GM12878 (cell line): ENCODE measurements at places on chromosomes 1 and 21.

GRCh38 chr1:64114012-64114525 lies 89.4 kb upstream of the UBE2U start:
- no peak for DNase-seq

- DNase-seq, result no peak
Measured at GRCh38 chr21:33008333-33009051, 17.2 kb upstream of the OLIG2 start.

DNA sequence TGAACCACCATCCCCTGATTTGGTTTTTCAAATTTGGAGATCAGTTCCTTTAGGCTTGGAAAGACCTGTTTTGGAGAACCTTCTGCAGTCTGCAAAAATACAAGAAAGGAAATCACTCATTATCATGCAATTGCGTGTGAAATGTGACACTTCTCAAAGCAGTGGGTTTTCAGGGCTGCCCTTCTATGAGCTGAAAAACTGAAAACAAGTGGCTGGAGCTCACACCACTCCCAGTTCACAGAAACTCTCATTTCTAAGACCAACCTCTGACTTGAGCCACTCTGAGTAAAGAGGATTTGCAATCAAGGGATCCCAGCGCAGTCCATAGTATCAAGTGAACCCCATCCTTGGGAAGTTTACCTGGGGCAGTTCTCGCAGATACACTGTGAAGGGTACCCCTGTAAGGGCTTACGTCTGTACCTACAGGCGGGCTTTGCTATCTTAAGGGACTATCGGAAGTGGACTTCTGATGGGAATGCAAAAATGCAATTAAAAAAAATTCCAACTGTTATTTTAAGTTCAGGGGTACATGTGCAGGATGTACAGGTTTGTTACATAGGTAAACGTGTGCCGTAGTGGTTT lies 12.8 kb downstream of the SH2D1B start:
- DNase-seq, result no peak

- no peak for DNase-seq
Measured at GRCh38 chr1:178944729-178945128, 73.9 kb upstream of the ANGPTL1 start.

DNA sequence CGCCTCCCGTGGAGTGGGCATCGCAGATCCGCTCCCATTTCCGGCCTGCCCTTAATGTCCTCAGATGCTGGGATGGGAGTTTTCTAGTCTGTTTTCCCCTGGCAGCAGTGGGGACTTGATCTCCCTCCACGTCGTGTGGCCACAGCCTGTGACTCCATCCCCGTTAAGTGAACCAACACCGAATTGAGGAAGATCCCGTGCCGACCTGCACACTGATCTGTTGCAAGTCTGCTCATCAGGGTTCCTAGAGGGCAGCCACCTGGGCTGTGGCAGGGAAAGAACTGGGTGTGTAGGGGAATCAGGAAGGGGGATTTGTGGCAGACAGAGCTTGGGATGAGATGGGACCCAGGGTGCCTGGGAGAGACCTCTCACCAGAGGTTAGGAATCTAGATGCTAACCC lies 23.3 kb upstream of the CDK18 start:
- no peak for DNase-seq

GRCh38 chr1:22290611-22291010 lies 147.7 kb upstream of the WNT4 start:
- DNase-seq, result no peak

DNA sequence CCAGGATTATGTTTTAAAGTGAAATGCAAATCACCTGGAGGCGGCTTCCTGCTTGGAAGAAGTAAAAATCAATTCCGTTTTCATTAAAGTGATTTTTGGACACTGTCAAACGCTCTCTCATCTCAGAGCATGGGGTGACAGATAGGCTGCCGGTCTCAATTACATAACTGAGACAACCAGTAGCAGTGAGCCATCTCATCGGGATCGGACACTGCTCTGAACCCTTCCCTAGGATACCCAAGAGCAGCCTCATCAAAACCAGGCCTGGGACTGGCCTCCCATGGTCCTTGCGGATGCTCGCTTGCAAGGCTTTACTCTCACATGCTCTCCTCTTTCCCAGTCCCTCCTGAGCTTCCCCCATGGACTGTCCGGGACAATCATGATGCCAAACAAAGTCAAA lies 12.1 kb downstream of the KCND3 start:
- DNase-seq, result no peak

DNA sequence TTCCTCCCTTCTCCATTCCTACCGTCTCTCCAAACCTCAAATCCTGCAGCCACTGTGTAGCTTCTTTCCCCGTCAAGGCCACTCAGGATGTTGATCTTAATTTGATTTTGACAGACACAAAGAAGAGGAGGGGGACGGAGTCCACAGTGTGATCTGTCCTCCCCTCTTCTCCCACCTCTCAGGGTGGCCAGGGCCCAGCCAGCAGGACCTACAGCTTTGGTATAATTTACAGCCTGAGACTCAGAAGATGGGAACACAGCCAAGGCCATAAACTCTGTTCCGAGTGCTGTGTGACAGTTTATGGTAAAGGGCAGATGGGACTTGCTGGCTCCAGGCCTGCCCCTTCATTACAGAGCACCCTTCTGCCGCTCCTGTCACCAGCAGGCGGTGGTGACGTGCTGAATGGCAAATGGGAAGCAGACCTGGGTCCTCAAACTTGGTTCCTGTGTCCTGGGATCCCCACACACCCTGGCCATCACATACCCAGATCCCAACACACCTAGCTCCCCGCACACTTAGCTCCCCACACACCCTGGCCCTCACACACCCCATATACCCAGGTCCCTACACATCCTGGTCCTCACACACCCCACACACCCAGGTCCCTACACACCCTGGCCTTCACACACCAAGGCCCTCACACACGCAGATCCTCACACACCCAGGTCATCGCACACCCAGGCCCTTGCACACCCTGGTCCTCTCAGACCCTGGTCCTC lies 71.6 kb downstream of the CD2 start:
- DNase-seq, result no peak

DNA sequence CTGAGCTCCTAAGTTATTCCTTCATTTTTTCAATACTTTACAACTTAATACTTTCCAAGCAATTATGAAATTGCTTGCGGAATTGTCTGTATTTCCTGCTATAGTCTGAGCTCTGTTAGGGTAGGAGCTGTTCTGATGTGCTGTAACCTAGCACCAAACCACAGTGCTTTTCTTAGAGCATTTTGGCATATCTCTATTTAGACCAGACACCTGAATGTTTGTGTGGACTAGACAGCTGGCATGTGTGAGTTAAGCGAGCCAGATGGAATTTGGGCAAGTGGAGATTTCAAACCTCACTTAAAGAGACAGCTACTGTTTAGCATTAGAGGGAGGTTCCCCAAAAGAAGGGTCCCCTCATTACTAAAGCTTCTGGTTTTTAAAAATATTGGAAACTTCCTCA lies 106.1 kb downstream of the RWDD3 start:
- DNase-seq, result no peak

- DNase-seq, result no peak
Measured at GRCh38 chr1:16181887-16182719, 26.2 kb upstream of the EPHA2 start.

DNA sequence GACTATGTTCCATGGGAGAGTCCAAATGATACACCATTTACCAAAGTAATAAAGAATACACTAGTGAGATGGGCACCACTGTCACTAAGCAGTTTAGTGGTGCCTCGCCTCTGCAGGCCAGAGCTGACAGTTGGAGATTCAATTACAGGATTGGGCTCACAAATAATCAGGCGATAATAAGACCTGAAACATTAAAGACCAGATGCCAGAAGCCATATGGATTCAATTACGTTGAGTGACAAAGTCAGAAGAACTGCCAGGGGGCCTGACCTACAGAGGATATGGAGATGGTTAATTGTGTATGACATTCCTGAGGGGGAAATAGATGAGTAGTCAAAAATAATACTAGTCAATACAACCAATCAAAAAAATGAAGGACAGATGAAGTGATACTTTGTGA lies 65.2 kb upstream of the ST6GALNAC5 start:
- no peak for DNase-seq

DNA sequence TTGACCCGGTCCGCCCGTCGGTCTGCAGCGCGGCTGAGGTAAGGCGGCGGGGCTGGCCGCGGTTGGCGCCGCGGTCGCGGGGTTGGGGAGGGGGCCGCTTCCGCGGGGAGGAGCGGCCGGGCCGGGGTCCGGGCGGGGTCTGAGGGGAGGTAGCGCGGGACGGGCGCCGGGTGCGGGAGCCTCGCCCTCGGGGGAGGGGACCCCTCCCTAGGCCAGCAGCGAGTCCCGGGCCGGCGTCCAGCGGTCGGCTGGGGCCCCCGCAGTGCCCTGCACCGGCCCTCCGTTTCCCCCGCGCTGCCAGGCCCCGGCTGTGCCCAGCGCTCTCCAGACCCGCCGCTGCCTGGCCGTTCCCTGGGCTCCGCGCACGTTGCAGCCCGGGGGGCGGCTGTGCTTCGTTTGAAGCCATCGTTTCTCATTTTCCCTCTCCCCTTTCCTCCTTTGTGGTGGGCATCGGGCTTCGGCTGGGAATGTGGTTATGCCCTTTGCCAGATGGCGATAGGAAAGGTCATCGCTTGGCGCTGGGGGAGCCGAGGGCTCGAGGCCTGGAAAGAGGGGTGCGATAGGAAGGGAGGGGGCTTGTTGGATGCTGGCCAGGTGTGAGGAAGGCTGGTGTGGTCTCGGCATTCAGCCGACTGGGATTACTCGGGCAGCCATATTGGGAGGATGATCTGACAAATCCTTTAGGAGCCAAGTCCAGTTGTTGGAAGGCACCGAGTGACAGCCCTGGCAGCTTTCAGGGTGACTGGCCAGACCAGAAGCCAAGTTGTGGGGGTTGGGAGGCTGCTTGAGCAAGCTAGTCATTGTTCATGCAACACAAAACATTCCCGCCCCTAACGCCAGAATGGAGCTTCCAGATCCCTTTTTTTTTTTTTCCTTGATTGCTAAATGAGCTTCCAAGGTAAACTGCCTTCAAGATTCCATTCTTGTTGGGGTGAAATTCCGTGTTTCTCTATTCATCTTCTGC lies 753 bp downstream of the KIF1B start:
- no peak for DNase-seq

GRCh38 chr1:197011614-197012013 lies 34.3 kb downstream of the CFHR5 start:
- no peak for DNase-seq

DNA sequence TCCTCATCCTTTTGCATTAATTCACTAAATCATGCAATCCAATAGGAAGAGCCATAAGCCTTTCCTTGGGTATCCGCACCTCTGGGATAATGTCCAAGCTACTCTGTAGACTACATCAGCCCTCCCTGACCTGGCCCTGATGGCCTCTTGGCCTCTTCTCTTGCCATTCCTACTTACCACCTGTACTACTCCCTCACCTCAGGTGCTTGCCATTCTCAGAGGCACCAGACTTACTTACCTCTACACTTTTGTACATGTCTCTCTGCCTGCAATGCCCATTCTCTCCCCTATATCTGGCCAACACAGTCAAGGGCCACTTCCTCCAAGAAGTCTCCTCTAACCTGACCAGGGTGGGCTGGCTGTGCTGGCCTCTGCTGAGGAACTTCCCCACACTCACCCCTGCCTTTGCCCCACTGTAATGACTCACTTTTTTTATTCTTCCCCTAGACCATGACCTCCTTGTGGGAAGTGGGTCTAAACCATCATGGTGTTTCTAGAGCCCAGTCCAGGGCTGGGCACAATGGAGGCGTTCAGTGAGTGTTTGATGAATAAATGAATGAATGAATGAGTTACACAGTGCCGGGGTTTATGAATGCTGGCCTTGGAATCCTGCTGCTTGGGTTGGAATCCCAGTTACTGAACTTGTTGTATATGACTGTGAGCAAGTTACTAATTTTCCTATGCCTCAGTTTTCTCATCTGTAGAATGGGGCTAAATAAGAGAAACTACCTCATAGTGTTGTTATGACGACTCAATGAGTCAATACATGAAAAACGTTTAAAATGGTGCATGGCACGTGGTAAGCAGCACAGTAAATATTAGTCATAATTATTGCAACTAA lies 179.8 kb downstream of the FOXD2 start:
- no peak for DNase-seq

DNA sequence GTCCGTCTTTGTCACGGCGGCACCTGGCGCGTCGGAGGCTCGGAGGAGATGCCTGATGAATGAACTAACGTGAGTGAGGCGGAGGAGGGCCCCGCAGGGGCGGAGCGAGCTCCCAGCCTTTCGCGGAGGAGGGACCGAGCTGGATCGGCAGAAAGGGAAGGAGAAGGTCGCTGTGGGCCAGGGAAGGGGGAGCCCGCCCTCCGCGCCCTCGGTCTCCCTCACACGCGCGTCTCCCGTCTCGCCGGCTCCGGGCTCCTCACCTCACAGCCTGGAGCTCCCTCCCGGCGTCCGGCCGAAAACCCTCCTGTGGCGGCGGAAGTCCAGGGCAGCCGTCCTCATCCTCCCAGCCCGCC lies 519 bp downstream of the ZNF496 start:
- no peak for DNase-seq

GRCh38 chr1:237448042-237448441 lies 406.1 kb downstream of the RYR2 start:
- DNase-seq, result no peak

- DNase-seq, result no peak
Measured at GRCh38 chr1:63746129-63746864, 27.5 kb upstream of the ROR1 start.

DNA sequence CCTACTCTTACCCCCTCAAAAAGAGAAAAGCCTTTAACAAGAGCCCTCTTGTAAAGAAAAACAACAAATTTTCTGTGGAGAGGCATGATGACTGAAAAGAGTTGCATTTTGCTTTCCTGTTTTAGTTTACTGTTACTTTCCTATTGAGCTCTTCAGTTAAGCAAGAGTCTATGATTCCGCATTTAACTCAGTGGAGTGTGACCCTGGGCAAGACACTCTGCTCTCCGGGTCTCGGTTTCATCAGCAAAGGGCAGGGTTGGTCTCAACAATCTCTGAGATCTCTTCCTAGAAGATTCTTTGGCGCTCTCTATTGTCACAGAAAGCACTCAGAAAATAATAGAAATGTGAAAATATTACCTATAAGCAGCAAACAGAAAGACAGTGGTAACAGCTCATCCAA lies 175.7 kb downstream of the TGFBR3 start:
- DNase-seq, result no peak

DNA sequence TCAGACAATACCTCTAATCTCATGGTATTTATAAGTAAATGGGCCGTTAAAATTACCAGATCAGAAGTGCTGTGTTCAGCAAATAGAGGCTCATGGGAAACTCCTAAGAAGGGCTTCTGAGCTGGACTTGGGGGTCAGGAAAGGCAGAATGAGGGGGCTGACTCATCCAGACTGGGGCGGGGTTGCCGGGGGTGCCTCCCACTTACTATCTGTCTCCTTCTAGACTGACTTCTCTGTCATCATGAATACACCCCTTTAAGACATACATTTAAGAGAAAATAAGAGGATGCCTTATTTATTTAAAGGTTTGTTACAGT lies 96.0 kb upstream of the ERRFI1 start:
- DNase-seq, result no peak

- no peak for DNase-seq
Measured at GRCh38 chr1:192966073-192966472, 93.1 kb downstream of the UCHL5 start.
